ENCODE measurements at places on chromosomes 16 and 17. TPM values are rescaled to one million over a fixed set of nuclear protein-coding genes. Genes with fewer than 3 reads are reported as not detected.

DNA sequence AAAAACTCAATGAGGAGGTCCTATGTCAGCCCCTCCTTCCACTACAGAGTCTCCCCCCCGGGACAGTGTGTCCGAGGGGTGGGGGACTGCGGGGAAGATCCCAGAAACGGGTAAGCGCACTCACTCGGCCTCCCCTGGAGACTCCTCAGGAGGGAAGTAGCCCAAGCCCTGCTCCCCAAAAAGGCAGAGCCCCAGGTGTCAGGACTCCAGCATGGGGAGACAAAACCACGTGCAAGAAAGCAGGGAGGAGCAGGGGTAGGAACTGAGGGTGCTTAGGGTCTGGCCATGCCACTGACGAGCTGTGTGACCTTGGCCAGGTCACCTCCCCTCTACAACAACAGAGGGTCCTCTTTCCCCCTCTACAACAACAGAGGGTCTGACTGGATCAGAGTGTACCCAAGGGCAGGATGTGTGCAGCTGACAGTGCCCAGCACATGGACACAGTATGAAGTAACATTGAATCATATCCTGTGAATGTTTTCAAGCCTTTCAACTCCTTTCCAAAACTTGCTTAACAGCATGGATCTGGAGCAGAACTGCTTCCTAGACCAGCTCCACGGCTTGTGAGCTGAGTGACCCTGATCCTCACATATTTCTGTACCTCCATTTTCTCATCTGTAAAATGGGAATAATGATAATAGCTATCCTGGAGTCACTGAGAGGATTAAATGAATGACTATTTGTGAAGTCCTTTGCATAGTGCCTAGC lies 2.1 kb upstream of the NAGS start:
- ATAC-seq: peak; percentile 17

GRCh38 chr17:50182783-50183420 lies 17.1 kb downstream of the SGCA start:
- no peak for ATAC-seq

DNA sequence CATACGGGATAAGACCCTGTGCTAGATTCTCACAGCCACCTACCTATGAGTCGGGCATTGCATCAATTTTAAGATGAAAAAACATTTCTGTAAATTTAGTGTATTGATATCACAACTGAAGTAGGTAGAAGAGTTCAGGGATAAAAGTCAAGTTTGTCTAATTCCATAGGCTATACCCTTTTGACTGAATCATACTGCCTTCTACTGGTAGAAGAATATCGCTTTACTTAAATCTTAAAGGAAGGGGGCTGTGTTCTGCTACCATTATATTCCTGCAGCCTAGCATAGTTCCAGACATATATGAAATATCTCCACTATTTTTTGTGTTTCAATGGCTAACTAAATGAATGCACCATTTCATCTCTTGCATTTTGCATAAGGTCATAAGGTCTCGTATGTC lies 1128.6 kb downstream of the CDH8 start:
- no peak for ATAC-seq

GRCh38 chr17:49501496-49501895 lies 6.4 kb downstream of the NGFR start:
- ATAC-seq: peak; percentile 59

GRCh38 chr17:29358416-29358815 lies 31.7 kb upstream of the TAOK1 start:
- ATAC-seq: no peak

DNA sequence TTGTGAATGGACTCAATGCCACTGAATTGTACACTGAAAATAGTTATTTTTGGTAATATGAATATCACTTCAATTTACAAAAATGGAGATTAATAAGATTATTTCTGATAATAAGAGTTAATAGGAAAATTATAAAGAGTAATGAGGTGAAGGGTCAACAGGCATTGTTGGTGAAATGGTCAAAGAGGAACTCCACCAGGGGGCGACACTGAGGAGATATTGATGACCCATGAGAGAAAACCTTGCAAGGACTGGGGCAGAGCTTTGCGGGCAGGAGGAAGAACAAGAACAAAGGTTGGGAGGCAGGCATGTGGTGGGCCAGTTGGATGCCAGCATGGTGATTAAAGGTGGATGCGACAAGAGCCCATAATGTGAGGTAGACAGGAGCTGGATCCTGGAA lies 74.0 kb upstream of the XYLT1 start:
- no peak for ATAC-seq

GRCh38 chr16:2077016-2077415 lies 29.2 kb downstream of the TSC2 start:
- ATAC-seq: no peak

- ATAC-seq: no peak
Observed at GRCh38 chr16:24349320-24349719, 93.2 kb downstream of the CACNG3 start.

- ATAC-seq: no peak
Observed at GRCh38 chr17:73184136-73184993, 8.5 kb upstream of the COG1 start.

- peak; percentile 62 for ATAC-seq
Observed at GRCh38 chr17:73986641-73987177, 216.8 kb upstream of the RPL38 start.

GRCh38 chr17:80718428-80718827 lies 173.8 kb downstream of the RPTOR start:
- ATAC-seq: no peak

GRCh38 chr16:66274335-66275110 lies 92.0 kb upstream of the CDH5 start:
- peak; percentile 6 for ATAC-seq

DNA sequence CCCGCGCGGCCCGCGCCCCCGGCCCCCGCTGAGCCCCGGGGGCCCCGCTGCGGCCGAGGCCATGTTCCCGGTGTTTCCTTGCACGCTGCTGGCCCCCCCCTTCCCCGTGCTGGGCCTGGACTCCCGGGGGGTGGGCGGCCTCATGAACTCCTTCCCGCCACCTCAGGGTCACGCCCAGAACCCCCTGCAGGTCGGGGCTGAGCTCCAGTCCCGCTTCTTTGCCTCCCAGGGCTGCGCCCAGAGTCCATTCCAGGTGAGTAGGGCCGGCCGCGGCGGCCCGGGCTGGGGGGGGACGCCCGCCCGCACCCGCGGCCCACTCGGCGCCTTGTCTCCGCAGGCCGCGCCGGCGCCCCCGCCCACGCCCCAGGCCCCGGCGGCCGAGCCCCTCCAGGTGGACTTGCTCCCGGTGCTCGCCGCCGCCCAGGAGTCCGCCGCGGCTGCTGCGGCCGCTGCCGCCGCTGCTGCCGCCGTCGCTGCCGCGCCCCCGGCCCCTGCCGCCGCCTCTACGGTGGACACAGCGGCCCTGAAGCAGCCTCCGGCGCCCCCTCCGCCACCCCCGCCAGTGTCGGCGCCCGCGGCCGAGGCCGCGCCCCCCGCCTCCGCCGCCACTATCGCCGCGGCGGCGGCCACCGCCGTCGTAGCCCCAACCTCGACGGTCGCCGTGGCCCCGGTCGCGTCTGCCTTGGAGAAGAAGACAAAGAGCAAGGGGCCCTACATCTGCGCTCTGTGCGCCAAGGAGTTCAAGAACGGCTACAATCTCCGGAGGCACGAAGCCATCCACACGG lies 504 bp downstream of the MAZ start:
- no peak for ATAC-seq

DNA sequence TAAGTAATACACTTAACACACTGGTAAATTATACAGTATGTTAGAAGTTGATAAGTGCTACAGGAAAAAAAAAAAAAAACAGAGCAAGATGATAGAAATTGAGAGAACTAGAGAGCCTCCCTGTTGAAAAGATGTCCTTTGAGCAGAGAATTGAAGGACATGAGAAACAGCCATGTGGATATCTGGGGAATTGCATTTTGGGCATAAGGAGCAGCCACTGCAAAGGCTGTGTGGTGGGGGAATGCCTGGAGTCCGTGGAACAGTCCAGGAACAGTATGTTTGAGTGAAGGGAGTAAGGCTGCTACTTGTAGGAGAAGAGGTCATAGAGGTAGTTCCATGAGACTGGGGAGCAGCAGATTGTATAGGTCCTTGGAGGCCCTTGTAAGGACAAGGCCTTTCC lies 178.4 kb downstream of the FTO start:
- no peak for ATAC-seq

DNA sequence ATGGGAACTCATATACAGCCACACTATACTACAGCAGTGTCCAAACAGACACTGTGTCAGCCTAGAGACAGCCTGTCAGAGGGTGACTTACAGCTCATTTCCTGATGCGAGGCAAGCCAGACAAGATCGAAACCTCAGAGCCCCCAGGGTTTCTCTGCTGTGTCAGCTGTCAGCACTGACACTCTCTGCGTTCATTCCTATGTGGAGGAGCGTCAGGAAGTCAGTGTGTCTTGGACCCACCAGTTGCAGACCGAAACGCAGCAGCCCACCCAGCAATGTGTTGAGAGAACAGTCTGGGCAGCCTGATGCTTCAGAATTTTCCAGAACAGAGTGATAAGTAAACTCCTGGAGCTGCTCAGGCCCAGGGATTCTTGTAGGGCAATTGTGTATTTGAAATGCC lies 20.6 kb upstream of the MAPT start:
- no peak for ATAC-seq

- no peak for ATAC-seq
Observed at GRCh38 chr16:64693946-64694345, 427.9 kb downstream of the CDH11 start.

- no peak for ATAC-seq
Observed at GRCh38 chr17:78780335-78780734, 1.7 kb downstream of the CYTH1 start.

DNA sequence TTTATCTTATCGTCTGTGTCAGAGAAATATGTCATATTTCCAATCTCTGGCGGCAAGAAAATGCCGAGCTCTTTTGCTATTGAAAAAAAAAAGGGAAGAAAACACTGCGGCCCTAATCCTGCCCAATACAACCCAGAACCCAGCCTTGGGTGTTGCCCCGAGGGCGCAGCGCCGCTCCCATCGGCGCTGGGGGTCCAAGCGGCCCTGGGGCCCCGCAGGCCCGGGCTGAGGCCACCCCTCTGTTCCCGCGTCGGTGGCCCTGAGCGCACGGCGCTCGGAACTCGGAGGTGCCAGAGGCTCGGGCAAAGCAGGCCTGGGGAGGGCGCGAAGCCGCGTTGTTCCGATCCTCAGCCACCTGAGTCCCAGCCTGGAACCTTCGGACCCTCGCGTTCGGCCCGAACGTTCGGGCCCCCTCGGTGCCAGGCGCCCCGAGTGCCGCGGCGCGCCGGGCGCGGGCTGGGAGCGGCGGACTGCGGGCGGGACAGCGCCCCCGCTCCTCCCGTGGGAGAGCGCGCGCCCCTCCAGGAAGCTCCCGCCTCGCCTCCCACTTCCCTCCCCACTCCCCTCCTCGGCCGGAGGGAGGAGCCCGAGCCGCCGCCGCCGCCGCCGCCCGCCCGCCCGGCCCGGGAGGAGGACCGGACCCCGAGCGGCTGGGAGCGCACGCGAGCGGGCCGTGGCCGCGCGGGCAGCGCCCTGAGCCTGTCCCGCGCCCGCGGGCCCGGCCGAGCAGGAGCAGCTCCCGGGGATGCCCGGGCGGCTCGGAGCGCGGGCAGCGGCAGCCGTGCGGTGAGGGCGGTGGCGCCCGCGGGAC lies at the start of gene CPNE2:
TSS of gene CPNE2 (plus strand) at position 609 of the 811 bp plus-strand sequence. CDS start 18,160 bp downstream, outside the sequence.
- peak; percentile 51 for ATAC-seq

DNA sequence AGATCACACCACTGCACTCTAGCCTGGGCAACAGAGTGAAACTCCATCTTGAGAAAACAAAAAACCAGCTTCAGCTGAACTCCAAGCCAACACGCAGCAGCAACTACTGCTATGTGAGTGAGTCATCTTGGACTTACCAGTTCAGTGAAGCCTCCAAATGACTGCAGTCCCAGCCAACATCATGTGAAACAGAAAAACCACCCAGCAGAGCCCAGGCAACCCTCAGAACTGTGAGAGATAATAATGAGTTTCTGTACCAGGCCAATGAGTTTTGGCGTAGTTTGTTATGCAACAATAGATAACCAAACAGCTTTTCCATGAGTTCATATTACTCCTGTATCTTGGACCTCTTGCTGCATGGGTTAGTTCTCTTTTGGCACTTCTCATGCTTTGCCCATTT lies 23.3 kb downstream of the PHF12 start:
- peak; percentile 69 for ATAC-seq

- peak; percentile 22 for ATAC-seq
Observed at GRCh38 chr16:2428051-2428783, 1.0 kb upstream of the CCNF start.

GRCh38 chr16:58684001-58684353 lies 593 bp downstream of the SLC38A7 start:
- ATAC-seq: peak; percentile 36

GRCh38 chr17:927611-928461 lies 51.7 kb downstream of the NXN start:
- peak; percentile 79 for ATAC-seq

GRCh38 chr16:8863594-8864424 lies 5.0 kb downstream of the CARHSP1 start:
- ATAC-seq: peak; percentile 42

DNA sequence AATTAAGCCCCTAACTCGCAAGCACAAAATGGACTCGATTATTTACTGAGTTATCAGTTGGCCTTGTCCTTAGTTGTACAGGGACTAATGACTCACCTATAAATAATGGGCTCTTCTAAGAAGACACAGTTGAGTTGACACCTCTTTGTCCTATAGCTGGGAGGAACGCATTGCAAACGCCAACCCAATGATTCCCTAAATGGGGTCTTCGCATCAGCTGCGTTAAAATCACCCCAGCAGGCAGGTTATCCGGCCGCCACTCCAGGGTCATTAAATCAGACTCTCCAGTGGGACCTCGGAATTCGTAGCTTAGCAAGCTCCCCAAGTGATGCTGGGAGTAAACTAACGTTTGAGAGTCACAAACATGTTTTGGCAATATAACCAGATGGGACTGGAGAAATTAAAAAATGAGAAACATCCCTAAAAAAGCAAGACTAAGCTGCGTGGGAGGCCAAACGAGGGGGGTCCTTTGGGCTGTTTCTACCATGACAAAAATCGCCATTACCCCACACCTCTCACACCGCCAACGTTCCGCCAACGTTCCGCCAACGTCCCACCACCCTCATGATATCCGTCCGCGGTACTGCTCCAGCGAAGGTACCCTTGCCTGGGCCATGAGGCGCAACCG lies 932 bp upstream of the NFE2L1 start:
- ATAC-seq: no peak

DNA sequence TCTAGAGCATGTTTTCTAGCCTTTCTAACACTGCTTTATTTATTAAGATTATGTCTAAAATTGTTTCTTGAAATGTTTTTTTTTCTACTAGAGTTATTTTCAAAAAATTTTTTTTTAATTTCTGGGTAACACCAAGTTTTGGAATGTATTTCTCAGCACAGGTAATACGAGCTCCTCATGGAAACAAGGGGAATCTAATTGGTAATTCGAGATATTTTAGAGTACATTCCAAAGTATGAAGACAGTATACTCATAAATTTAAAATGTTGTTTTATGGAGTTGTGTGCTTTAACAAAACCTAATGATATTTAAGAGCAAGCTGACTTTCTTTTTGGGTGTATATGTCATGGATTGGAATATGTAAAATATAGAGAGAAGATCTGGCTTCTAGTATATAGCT lies 42.4 kb downstream of the OMG start:
- ATAC-seq: no peak

Gene CHST6
- 4.6 TPM for total RNA-seq

Gene ITGAL
- total RNA-seq: 2.0 TPM

Gene GAS7
- 17.3 TPM for total RNA-seq

Gene STAT5B
- total RNA-seq: 18.1 TPM

Gene FXR2
- 17.0 TPM for total RNA-seq

Gene CDK5R1
- 12.6 TPM for total RNA-seq

Gene USP6
- not detected for total RNA-seq

Gene ALOX12B
- total RNA-seq: 15.0 TPM

Gene STAT3
- 191 TPM for total RNA-seq
